ENCODE measurements at places on chromosomes 16 and 17.

GRCh38 chr16:70483426-70483825 is 29.0 kb downstream of the FCSK start:
- DNase-seq: no peak

GRCh38 chr16:56631197-56631596 is 1.3 kb upstream of the MT1M start:
- no peak for DNase-seq

- no peak for DNase-seq
These were observed 763 bp upstream of the SOX9 start for GRCh38 chr17:72119873-72120641.

GRCh38 chr16:85652431-85653221 is 36.1 kb downstream of the GINS2 start:
- DNase-seq: no peak

DNA sequence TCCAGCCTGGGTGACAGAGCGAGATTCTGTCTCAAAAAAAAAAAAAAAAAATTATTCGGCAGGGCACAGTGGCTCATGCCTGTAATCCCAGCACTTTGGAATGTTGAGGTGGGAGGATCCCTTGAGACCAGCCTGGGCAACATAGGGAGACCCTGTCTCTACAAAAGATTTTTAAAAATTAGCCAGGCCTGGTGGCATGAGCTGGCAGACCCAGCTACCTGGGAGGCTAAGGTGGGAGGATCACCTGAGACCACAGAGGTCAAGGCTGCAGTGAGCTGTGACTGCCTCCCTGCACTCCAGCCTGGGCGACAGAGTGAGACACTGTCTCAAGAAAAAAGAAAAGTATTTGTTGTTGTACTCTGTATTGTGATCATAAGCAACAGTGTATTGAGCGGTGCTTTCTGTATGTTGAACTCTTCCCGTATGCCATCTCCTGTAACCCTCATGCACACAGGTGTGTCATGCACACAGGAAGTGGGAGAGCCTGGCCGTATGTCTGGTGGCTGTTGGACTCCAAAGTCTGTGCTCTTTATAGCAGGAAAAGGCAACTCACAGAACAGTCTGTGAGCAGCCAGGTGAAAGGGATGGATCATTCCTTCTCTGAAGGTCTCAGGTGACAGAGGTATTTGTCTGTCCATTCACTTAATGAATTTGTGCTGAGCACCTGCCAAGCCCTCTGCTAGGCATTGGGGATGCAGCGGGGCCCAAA is 17.1 kb downstream of the CDH1 start:
- no peak for DNase-seq

- no peak for DNase-seq
These were observed 1.5 kb upstream of the PRKCA start for GRCh38 chr17:66300956-66301355.

- no peak for DNase-seq
These were observed 29.3 kb upstream of the TNFRSF13B start for GRCh38 chr17:17001076-17001777.

- no peak for DNase-seq
These were observed 3.2 kb downstream of the CRISPLD2 start for GRCh38 chr16:84822990-84823389.

- peak; percentile 90 for DNase-seq
These were observed at the start of gene SLC25A39 for GRCh38 chr17:44324571-44325275. TSS of gene SLC25A39 (minus strand) at chr17:44324823. CDS start at chr17:44323562, 1,261 bp downstream.

DNA sequence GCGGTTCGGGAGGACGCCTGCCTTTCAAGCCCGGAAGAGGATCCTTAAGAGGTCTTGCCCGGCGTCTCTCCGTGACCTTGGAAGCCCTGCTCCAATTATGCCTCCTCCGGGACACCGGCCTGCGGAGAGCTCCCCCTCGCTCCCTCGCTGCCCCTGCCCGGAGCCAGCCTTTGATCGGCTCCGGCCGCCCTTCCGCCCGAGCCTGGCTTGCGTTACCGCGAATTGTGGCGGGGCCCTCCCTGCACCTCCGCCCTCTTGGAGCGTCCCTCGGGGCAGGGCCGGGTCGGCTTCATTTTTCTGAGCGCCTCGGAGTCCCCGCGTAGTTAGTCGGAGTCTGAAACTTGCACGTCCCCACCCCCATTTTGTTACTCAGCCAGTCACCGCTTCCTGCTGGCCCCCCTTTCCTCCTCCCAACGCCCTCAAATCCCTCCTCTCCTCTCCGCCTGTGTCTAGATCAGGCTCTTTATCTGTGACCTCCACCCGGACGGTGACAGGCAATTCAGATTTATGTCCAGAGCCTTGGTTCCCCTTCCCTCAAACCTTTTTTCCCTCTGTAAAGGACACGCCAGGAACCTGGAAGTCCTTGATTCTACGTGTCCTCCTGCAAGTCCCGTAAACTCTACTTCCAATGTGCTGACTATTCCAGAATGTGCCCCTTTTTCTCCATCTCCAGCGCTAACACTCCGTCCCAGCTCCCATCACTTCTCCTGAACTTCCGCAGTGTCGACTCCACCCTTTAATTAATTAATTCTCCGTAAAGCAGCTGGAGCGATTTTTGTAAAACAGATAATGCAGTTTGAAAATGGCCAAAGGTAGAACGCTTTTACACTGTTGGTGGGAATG is 569 bp upstream of the RABEP2 start:
- DNase-seq: peak; percentile 76

- DNase-seq: no peak
These were observed 55.8 kb upstream of the GSE1 start for GRCh38 chr16:85557083-85557970.

DNA sequence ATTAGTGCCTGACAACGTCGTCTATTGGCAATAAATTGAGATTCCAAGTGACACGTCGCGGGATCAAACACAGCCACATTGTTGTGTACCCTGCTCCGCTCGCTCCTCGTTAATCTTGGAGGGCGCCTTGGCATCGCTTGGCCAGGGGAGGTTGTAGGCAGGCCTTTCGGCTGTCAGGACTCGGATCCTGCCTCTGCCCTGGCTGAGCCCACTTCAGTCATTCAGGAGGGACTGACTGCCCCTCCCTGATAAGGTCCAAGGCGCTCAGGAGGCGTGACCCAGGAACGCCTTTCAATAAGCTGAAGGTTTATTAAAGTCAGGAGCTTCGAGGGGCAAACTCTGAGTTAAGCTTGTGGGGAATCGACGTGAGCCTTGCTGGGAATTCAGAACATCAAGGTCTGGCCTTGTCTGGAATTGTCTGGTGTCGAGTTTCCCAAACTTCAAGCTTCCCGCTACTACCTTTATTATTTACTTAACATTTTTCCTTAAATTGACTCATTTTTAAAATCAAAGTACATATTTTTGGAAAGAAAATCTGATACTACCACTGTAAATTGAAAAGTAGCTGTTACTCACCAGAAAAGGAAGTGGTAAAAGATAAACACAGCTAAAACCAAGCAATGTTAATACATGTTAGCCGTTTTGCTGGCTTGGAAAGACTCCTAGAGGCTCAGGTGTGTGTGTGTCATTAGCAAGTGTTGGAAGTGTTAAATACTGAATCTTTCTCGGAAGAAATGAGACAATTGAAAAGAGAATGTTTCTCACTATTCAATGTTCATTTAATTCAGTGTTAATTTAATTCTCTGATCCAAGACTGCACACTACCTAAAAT is 5.3 kb upstream of the IRX3 start:
- no peak for DNase-seq

DNA sequence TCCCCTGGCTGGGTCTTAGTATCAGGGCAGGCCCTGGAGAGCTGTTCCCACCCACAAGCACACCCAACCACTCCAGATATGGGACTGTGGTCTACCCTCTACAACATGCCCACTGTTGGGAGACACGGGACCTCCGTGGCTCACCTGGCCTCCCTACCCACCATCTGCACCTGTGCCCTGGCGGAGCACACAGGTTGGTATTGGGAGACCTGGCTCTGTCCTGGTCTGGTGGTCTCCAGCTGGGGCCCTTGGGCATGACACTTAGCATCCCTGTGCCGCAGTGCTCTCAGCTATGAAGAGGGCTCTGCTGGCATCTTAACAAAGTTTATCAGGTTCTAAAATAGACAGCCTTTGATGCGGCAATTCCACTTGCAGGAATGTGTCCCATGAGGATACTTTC is 5.8 kb downstream of the C16orf95 start:
- no peak for DNase-seq
